ENCODE measurements at places on chromosomes 7 and 10.

DNA sequence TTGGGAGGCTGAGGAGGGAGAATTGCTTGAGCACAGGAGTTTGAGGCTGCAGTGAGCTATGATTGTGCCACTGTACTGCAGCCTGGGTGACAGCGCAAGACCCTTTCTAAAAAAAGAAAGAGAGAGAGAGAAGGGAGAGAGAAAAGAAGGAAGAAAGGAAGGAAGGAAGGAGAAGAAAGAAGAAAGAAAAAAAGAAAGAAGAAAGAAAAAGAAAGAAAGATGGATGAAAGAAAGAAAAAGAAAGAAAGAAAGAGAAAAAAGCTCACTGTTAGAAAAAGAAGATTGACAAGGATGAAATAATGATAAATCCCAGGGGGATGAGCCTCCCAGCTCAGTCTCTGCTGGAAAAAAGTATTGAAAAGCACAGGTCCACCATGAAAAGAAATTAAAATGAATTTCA, 22.8 kb upstream of the CARD11 start:
- no peak for DNase-seq

DNA sequence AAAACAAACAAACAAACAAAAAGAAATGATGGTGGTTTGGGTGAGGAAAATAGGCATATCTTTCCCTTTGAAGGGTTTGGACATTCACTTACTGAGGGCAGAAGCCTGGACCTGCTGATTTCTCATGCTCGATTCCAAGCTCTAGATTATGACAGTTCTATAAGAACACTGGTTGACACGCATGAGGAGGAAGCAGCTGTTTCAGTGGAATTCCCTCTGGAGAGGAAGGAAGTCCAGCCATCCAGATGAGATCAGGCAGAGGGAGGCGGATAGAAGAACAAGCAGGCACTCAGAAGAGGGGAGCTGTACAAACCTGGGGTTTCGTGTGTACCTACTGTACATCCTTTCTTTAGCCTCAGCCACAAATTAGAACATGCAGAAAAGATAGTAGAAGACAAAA, 691.9 kb downstream of the INHBA start:
- no peak for DNase-seq

- no peak for DNase-seq
These were observed 7.1 kb upstream of the ZNF282 start for GRCh38 chr7:149188213-149188612.

GRCh38 chr10:129279446-129280154, 187.4 kb upstream of the MGMT start:
- no peak for DNase-seq

DNA sequence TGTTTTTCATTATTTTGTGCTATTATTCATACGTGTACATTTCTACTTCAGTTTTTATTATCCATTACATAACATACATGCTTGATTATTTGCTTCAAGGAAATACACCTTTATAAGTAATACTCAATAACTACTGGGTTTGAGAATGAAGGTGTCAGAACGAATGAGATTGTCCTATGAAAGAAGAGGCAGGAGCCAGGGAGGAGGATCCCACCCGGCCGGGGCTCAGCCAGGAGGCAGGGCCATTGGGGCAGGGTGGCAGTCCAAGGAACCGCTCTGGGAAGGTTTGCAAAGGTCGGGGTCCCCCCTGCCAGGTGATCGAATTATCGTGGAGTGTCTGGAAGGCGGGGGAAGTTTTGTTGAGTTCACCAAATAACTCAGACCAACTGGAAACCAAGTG, 9.1 kb downstream of the TRIM56 start:
- no peak for DNase-seq

- no peak for DNase-seq
These were observed 13.0 kb upstream of the ANTXRL start for GRCh38 chr10:46273506-46274477.

DNA sequence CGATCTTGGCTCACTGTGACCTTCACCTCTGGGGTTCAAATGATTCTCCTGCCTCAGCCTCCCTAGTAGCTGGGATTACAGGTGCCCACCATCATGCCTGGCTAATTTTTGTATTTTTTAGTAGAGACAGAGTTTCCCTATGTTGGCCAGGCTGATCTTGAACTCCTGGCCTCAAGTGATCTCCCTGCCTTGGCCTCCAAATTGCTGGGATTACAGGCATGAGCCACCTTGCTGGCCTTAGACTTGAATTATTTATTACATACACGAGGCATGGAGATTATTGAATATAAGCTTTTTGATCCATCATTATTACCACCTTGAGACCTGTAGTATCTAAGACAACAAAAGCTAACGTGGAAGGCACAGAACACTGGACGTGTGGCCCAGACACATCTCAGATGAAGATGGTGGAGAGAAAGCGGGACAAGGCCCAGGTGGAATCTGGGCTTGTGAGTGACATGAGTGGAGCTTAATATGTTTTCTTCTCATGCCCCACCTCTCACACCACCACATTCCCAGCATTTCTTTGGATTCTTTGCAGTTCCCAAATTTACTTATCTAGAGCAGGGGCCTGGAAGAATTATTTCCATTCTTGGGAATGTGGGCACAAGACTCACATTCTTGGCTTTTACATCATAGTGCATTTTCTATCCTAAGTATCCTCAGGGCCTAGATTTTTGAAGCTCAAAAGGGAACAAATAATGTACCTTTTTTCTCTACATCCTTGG, 76.6 kb downstream of the SUGCT start:
- DNase-seq, result no peak

- DNase-seq, result no peak
These were observed 154.1 kb upstream of the AHR start for GRCh38 chr7:17144322-17144721.

- no peak for DNase-seq
These were observed 2.9 kb downstream of the MNX1 start for GRCh38 chr7:157007470-157008066.

GRCh38 chr10:56383806-56384205, 22.7 kb upstream of the ZWINT start:
- DNase-seq, result no peak

Data from activated gamma-delta T cell (primary cell).